ENCODE measurements at places on chromosomes 2 and 18.

GRCh38 chr18:37657493-37657892 lies 91.9 kb upstream of the CELF4 start:
- DNase-seq: no peak

DNA sequence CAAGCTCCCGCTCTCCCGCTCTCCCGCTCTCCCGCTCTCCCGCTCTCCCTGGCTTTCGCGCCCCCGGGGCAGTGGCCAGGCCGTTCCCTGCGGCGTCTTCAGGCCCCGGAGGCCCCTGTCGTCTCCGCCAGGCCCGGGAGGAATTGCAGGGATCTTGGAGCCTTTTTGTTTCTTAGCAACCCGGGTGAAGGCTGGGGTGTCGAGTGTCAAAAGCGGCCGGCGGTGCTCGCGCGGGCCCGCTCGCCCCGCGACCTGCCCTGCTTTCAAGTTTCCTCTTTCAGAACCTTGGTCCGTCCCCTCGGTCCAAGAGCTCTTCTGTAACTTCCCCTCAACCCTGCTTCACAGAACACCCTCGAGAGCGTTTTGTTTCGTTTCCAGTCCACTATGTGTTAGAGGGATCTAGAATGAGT lies 1.4 kb downstream of the RNF138 start:
- DNase-seq: peak; percentile 11

GRCh38 chr18:13136904-13137669 lies 81.5 kb upstream of the LDLRAD4 start:
- DNase-seq: no peak

DNA sequence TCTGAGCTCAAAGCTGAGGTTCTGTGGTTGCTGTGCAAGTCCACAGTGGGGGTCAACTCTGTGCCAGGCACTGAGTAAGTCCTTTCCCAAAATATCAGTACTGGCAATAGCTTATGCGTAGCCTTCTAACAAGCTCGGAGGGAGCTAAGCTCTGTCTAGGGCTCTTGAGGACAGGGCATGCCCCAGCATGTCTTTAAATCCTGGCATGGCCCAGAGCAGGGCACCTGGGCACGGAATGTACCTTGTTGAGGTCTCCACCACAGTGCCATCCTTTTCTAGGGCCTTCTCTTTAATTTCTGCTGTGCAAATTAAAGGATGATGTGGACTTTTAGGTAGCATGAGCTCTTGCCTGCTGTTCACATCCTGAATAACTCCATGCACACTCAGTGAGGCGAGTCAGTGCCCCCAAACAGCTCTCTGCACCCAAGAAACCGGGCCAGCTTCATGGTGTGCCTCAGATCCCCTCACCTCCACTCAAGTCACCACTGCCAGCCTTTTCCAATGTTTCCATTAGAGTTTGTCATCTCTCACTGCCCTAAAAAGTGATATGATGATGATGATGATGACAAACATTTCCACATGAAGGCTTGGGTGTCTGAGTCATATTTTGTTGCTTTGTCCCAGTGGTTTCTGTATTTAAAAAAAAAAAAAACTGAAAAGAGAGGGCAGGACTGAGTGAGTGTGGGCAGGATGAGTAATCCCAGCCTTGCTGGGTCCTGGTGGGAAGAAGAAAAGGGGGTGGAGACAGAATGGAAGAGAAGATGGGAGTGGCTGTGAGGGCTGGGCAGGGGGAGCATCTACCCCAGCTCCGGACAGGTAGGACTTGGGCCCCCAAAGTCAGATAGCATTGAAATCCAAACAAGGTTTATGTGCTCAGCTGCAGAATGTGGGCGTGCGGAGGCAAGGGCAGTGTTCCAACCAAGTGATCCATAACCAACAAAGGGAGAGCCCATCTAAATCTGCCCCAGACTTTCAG lies 78.9 kb downstream of the ZBTB7C start:
- no peak for DNase-seq

DNA sequence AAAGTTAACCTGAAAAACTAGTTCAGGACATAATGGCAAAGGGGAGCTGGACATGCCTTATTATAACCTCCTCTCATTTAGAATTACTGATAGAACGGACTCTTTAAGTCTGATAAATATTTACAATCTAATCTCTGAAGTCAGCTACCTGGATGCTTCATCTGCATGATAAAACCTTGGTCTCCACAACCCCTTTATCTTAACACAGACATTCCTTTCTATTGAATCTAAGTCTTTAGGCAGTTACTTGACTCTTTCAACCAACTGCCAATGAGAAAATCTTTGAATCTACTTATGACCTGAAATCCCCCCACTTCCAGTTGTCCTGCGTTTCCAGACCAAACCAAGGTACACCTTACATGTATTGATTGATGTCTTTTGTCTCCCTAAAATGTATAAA lies 191.2 kb upstream of the LRRTM4 start:
- no peak for DNase-seq

- no peak for DNase-seq
Measured at GRCh38 chr2:191148791-191149190, 2.0 kb downstream of the STAT4 start.

DNA sequence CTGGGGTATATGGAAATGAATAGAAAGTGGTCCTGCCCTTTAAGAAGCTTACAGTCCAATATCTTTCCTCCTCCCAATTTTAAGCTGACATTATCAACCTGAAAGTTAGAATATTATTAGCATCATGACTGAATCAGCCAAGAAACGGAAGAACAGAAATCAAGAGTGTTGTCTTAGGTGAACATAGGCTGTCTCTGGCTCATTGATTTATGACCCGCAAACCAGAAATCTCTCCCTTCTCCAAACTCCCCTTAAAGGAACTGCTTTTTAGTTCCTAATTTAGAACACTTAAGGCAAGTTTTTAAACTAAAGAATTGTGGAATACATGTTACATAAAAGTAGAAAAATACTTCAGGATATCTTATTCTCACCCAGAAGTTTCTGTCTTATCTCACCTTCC lies 62.7 kb downstream of the MYO3B start:
- DNase-seq: no peak

DNA sequence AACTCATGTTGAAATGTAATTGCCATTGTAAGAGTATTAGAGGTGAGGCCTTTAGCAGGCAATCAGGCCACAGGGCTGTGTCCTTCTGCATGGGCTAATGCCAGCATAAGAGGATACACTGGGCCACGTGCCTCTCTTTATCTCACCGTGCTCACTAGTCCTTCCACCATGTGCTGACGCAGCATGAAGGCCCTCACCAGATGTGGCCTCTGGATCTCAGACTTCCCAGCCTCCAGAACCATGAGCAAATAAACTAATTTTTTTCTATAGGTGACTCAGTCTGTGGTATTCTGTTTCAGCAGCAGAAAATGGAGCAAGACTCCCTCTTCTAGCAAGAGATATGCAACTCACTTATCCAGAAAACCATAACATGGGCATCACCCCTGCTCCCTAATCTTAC lies 149.7 kb upstream of the ZNF236 start:
- peak; percentile 15 for DNase-seq

DNA sequence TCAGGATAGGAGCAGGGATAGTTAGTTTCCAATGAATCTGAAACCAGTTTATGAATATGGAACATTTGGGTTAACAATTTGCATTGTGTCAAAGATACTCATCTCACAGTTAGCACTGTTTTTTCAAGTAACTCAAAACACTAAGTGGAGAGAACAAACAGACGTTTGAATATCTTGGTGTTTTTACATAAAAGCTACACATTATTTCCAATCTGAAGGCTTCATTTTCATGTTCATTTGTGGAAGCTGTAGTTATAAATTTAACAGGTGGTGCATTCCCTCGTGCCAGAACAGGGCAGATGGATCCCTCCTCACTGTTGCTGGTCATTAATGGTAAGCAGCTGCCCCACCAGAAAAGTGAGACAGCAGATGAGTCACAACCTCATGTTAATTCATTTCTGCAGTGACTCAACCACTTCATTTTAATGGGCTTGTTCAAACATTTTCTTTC lies 286.9 kb downstream of the TMX3 start:
- DNase-seq: peak; percentile 79

- peak; percentile 59 for DNase-seq
Measured at GRCh38 chr18:72762515-72763122, 105.2 kb downstream of the NETO1 start.

- peak; percentile 27 for DNase-seq
Measured at GRCh38 chr2:191894681-191895147, 47.8 kb upstream of the CAVIN2 start.

DNA sequence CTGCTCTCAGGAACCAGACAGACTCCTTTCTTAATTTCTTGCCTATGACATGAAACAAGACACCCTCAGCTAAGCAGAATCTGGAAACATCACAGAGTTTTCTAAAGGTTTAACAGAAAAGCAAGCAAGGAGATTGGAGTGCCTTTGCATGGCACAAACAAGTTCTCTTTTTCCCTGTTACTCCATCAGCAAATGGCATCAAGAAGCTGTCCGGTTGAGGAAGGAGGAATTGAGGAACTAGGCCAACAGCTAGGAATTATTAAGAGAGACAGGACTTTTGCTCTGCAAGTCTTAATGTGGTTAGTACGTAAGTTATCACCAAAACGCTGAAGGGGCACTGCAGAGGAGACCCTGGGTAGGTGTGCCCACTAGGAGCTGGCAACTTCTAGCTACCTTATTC lies 53.2 kb downstream of the NEB start:
- DNase-seq: no peak

DNA sequence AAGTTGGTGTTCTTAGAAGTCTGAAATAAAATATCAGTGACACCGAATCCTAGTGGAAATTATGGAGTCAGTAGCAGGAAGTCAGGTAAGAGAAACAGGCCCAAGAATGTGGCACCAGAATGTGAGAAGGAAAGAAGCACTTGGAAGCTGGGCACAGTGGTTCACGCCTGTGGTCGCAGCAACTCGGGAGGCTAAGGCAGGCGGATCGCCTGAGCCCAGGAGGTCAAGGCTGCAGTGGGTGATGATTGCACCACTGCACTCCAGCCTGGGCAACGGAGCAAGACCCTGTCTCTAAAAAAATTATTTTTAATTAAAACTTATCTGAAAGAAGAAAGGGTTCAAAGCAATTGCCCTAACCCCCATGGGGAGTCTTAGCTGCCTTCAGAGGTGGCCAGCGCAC lies 268.3 kb upstream of the SALL3 start:
- no peak for DNase-seq

- DNase-seq: no peak
Measured at GRCh38 chr18:24959051-24959476, 392.9 kb downstream of the ZNF521 start.

GRCh38 chr2:44616667-44617155 lies 255.0 kb downstream of the CAMKMT start:
- no peak for DNase-seq

DNA sequence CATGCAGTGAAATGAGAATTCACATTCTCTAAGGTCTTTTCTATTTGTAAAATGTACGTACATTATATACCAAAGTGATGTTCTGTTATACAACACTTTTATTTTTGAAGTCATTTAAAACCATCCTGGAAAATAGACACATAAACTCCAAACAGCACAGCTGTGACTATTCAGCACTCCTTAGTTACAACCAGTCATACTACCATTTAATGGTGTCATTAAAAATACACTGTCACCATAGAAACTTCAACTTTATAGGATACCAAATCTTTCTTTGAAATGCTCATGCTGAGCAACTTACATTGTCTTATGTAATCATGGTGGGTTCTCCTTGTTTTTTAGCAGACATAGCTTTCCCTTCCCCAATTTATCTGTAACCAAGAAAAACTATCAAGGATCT lies 85.3 kb downstream of the METTL4 start:
- DNase-seq: no peak

- no peak for DNase-seq
Measured at GRCh38 chr18:31828613-31829012, 67.9 kb upstream of the SLC25A52 start.

DNA sequence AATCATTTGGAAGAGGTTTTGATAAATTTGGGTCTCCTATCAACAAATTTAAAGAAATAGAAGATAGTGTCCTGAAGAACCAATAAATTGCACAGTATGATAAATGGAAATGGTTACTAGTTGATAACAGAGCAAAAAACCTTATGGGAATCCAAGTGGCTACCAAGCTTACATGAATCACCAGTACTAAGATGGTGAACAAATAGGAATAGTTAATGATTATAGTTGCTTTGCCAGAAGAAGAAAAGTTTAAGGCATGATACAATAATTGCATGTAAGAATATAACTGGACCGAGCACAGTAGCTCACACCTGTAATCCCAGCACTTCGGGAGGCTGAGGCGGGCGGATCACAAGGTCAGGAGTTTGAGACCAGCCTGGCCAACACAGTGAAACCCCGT lies 19.6 kb upstream of the INO80D start:
- no peak for DNase-seq

- DNase-seq: no peak
Measured at GRCh38 chr18:8602040-8602439, 7.2 kb upstream of the RAB12 start.

GRCh38 chr2:240344904-240345303 lies 90.6 kb upstream of the GPC1 start:
- no peak for DNase-seq

- no peak for DNase-seq
Measured at GRCh38 chr2:199101487-199101886, 356.3 kb downstream of the SATB2 start.

DNA sequence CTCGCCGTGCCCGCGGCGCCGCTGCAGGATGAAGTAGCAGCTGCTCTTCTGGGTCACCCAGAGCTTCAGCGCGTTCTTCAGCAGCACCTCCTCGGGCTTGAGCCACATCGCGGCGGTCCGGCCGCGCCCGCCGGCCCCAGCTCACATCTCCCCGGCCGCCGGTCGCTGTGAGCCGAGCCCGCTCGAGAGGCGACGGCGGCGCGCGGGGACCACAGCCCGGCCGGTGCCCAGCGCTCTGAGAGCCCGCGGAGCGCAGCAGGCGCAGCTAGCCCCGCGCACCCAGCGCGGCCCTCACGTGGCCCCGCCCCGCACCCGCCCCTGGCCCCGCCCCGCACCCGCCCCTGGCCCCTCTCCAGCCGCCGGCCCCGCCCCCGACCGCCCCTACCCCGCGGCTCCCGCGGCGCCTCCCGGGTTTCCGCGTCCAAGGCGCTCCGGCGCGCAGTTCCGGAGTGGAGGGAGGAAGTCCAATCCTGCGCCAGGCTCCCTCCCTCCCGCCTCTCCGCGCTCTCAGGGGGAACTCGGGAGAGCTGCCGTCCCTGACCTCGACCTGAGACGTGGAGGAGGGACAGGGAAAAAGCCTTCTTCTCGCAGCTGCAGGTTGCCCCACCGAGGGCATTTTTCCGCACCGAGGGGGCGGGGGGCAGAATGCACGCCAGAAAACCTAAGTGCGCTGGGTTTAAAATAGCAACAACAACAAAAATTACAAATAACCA lies at the start of gene TBC1D8:
Gene TBC1D8 (minus strand): TSS at position 237 of the 713 bp plus-strand sequence. CDS start 129 bp downstream, at position 108.
- peak; percentile 26 for DNase-seq

DNA sequence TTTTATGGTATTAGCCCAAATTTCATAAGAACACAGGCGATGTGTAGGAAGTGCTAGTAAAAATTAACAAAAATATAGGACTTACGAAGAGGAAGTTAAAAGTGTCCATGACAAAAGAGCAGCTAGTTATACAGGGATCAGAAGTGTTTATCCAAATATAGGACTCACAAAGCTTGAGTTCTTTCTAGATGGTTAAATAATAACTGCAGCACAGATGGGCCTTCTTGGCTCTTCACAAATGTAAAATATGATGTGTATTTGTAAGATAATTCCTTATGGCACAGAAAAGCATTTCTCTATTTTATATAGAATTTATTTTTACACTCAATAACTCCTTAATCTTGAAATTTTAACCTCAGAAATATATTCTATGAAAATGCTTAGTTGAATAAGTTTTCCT lies 100.9 kb upstream of the SPHKAP start:
- no peak for DNase-seq

All from AG04450 (cell line).